ENCODE measurements at places on chromosomes 4 and X.

- DNase-seq, result no peak
Observed at GRCh38 chr4:174037631-174038030, 245.8 kb downstream of the FBXO8 start.

DNA sequence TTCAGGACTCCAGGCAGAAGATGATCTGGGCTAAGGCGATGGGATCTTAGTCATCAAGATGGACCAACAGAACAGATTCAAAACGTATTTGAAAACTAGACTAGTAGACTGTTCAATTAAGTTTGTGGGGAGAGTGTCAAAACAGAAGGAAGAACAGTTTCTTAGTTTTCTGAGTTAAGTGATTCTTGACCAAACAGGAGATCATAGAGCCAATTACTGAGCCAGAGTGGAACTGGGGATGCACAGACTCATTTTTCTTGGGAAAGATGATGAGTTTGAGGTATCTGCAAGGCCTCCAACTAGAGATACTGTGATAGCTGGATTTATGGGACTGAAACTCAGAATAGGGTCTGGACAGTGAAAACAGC, 119.5 kb downstream of the REELD1 start:
- no peak for DNase-seq

GRCh38 chrX:112577146-112577545, 102.6 kb downstream of the LHFPL1 start:
- DNase-seq, result no peak

DNA sequence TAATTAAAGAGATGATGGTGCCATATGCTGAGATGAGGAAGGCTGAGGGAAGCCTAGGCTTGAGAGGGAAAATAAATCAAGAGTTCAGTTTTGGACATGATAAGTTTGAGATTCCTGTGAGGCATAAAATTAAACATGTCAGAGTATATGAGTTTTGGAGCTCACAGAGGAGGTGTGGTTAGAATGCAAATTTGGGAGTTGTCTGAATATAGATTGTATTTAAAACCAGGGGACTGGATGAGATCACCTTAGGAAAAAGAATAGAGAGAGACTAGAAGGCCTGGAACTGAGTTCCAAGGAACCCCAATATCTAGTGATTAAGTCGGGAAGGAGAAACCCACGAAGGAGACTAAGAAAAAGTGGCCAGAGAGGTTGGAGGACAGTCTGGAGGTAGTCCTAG, 65.5 kb downstream of the FRMPD3 start:
- no peak for DNase-seq

DNA sequence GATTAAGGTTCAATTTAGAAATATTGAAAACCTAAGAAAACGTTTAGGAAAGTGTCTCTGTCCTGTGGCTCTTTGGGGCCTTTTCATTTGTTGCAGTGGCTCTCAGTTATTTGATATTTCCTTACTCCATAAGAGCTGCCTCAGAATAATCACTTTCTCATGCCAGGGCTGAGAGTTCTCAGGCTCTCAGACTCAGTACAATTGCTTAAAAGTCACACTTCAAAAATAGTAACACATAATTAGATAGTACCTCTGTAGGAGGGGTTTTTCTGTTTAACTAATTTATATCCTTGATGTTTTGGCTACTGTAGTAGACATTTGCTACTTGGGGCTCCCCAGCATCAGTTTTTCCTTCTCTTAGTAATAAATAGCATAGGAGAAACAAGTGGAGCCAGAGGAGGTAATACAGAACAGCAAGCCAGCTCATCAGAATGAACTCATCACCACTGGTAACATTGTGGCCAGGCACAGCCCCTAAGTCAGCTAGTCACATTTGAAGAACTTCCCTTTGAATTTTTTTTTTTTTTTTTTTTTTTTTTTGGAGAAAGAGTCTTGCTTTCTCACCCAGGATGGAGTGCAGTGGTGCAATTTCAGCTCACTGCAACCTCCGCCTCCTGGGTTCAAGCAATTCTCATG, 8.0 kb upstream of the HNRNPD start:
- DNase-seq, result no peak

DNA sequence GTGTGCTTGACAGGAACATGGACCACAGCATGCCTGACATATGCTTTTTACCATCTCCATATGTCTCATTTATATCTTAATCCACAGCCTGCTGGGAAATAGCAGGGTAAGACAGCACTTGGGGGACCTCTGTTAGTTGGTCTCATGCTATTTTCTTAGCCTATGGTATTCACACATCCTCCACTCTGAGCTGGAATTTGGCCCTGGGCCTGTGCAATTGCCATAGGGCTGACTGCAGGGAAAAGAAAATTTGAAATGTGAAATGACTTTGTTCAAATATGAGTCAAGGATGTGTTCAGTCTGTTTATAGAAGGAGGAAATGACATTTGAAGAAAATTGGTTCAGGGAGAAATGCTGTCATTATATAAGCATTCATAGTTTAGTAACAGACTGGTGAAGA, 9.6 kb upstream of the MAP7D3 start:
- DNase-seq, result no peak

GRCh38 chr4:2936773-2937145, 26.4 kb downstream of the NOP14 start:
- DNase-seq, result no peak

- no peak for DNase-seq
Observed at GRCh38 chr4:169658196-169658595, 37.8 kb downstream of the CLCN3 start.

DNA sequence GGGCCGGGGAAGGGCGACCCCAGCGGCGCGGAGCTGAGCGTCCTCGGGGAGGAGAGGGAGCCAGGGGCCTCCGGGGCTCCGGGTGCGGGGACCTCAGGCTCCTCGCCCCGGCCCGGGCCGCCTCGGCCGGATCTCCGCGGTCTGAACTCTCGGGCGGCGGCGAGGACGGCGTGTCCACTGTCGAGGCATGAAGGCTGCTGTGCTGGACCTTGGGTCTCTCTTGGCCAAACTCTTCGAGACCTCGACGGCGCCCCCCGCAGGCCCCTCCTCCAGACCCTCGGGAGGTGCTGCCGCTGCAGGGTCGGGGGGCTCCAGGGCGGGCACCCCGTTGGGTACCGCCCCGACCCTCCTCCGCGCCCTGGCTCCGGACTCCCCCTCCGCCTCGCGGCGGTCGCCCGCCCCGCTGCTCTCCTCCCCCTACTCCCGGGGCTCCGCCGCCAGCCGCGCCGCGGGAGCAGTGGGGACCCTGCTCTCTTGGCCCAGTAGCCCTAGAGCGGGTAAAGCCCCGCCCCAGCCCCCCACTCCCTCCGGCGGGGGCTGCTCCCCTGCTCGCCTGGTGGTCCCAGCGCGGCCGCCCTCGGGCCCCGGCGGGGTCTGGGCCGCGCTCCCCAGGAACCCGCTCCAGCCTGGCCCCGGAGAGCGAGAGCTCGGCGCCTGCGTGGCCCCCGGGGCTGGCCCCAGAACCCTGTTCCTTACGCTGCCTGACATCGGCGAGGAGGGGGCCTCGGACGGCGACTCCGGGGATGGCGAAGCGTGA, 564 bp downstream of the FAM149A start:
- peak; percentile 57 for DNase-seq

- DNase-seq, result no peak
Observed at GRCh38 chr4:15777697-15778288, 335 bp upstream of the CD38 start.

DNA sequence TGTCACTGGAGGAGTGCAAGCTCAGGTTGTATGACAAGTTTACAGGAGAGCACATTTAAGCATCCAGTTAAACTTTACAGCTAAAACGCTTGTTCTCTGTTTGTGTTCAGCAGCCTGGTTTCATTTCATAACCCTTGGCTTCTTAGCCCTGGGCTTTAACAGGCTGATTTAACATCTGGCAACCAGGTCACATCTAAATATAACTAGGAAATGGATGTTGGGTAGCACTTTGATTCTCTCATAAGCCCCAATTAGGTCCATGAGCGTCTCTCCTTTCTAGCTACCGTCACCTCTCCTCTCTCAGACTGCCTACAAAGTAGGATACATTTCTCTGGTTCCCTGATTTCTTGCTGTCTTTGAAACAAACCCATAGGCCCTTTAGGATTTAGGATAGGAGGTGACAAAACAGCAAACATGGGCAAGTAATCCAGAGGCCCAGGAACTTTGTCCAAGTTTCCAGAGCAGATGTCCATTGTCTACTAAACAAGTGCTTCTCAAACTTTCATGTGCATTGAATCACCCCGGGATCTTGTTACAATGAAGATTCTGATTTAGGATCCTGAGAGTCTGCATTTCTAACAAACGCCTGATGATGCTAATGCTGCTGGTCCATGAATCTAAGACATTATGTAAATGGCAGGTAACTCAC, 22.5 kb downstream of the OTUD6A start:
- DNase-seq, result no peak

GRCh38 chr4:161991811-161992210, 172.0 kb downstream of the FSTL5 start:
- no peak for DNase-seq

GRCh38 chr4:121140716-121141460, 23.2 kb downstream of the TNIP3 start:
- DNase-seq, result no peak

DNA sequence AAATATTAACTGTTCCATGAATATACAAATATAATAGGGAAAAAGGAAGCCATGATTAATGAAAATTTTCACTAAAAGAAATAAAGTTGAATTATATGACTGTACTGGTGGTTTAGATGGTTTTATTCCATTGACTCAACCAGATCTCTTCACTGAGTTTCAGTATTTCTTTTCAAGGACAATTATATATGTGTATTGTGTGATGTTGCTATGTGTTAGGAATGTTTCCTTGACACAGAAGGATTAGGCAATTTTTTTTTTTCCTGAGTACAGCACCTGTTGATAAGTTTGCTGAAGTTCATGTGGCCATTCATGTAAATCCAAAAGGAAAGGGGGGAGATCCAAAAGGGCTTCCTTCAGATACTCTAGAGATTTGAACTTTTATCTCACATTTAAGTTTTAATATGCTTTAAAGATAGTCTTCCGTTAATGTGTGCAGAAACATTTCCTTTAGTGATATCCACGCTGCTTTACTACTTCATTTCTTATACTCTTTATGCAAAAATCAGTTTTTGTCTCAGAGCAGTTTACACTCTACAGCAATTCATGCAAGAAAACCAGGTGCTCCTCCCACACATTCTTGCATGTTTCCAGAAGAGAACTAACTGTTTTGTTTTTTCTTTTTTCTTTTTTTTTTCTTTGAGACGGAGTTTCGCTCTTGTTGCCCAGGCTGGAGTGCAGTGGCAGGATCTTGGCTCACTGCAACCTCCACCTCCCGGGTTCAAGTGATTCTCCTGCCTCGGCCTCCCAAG, 249.1 kb downstream of the RPA4 start:
- no peak for DNase-seq

- no peak for DNase-seq
Observed at GRCh38 chr4:139167774-139168444, 9.1 kb downstream of the ELF2 start.

DNA sequence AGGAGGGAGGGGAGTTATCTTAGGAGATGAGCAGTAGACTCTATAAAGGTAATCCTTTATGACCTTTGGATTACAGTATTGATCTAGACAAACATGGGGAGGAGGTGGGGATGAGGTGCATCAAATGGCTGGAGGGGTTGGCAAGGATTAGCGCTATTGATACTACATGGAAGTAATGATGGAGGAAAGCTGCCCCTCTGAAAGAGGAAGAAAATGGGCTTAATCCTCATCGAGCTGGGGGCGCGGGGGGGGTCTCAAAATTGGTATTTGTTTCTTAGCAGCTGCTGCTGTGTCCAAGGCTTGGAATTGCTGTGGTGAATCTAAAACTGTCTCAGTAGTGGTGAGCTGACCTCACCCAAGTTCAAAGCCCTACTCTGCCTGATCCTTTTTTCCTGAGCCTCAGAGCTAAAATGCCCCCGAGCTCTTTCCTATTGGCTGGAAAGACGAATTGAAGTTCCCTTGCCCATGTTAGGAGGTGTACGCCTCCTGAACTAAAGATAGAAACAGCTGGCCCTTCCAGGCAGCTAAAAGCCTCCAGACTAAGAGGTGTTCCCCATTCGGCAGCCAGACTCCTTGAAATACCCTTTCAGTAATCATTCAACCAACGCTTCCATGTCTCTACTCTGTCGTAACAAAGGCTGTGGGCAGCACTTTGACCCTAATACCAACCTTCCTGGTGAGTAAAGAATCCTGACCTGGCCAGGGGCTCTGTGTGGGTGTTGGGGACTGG, at the start of gene ITGB1BP2:
Gene ITGB1BP2, plus strand, starts transcription at position 556 of the 730 bp plus-strand sequence. Its CDS starts 57 bp downstream, at position 613.
- DNase-seq, result no peak

GRCh38 chrX:10744007-10744406, 123.6 kb upstream of the MID1 start:
- no peak for DNase-seq

- DNase-seq, result no peak
Observed at GRCh38 chr4:118953276-118953675, 64.6 kb downstream of the SYNPO2 start.

- DNase-seq, result no peak
Observed at GRCh38 chr4:42646999-42647541, 9.8 kb downstream of the ATP8A1 start.

- no peak for DNase-seq
Observed at GRCh38 chr4:93182722-93183121, 645.8 kb upstream of the ATOH1 start.

DNA sequence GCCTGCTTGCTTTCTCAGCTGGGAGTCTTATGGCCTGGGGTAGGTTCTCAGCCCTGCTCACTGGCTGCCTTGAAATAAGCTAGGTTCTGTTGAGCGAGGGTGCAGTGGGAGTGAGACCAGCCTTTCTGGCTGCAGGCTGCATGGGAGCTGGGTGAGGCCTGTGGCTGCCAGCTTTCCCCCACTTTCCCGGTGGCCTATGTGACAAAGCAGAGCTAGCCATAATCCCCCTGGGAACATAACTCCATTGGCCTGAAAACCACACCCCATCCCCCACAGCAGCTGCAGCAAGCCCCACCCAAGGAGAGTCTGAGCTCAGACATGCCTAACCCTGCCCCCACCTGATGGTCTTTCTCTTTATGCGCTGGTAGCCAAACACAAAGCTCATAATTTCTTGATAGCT, 118.9 kb downstream of the KLHL4 start:
- no peak for DNase-seq

GRCh38 chr4:40515398-40516293, 114.0 kb downstream of the RBM47 start:
- no peak for DNase-seq

GRCh38 chr4:63817196-63817865, 591.9 kb downstream of the TECRL start:
- no peak for DNase-seq

DNA sequence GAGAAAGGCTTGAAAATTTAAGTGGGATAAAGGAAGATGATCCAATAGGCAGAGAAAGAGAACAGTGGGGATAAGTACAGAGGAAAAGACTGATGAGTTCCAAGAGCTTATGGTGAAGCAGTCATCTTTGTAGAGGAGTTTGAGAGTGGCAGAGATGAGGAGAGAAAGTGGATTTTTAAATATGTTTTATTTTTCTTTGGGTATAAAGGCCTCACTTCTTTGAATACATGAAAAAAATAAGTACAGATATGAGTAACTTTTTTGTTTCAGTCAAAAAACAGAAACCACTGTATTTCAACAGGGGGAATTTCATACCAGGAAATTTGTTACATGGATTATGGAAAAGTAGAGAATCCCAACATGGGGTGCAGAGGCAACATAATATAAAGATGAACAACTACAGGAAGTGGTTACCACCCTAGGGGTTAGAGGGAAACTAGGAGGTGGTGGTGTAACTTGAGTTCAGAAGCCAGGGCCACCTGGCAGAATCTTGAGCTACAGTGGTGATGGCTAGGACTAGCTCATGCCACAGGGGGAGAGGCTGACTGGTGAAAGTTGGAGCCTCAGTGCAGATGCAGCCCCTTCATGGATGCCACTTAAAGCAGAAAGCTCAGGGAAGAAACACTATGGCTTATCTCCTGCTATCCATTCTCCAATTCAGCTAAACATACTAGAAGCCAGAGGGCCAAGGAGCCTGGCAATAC, 3.4 kb upstream of the CYBB start:
- DNase-seq, result no peak

GRCh38 chr4:177737387-177737940, 295.2 kb upstream of the AGA start:
- no peak for DNase-seq
